ENCODE measurements at places on chromosomes 1 and 21. TPM values are rescaled to one million over a fixed set of nuclear protein-coding genes. Genes with fewer than 3 reads are reported as not detected.

- H3K4me3 ChIP-seq, result no peak overlapping the region
- H3K36me3 ChIP-seq, result no peaks in the 10 kb centered on the region
- DNase-seq, result no peak
- no peak overlapping the region for H3K27ac ChIP-seq
- no peaks in the 10 kb centered on the region for H3K4me1 ChIP-seq
Observed at GRCh38 chr1:84347932-84348555, 46.5 kb downstream of the SAMD13 start.

DNA sequence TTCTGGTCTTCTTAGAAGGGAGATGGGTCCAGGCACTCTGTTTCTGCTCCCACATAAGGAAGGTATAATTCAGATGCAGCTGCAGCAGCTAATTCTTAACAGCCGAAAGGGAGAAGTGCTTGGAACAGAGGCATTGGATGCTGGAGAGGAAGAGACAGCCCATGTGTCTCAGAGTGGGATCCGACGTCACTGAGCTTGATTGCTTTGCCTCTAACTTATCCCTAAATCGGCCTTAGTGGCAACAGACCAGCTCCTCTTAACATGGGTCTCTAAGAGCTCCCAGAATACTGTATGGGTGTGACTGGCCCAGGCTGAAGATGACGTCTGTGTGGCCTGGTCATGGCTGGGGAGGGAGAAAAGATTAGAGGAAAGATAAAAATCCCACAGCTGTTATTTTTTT lies 40.7 kb upstream of the KCND3 start:
- DNase-seq, result no peak
- H3K4me1 ChIP-seq, result no peaks in the 10 kb centered on the region
- no peak overlapping the region for H3K27ac ChIP-seq
- no peaks in the 10 kb centered on the region for H3K36me3 ChIP-seq
- H3K27me3 ChIP-seq, result no peaks in the 10 kb centered on the region

GRCh38 chr1:81446000-81446669 lies 354.6 kb upstream of the ADGRL2 start:
- H3K36me3 ChIP-seq, result no peaks in the 10 kb centered on the region
- H3K4me3 ChIP-seq, result no peak overlapping the region
- no peaks in the 10 kb centered on the region for H3K4me1 ChIP-seq
- no peaks in the 10 kb centered on the region for H3K27me3 ChIP-seq

DNA sequence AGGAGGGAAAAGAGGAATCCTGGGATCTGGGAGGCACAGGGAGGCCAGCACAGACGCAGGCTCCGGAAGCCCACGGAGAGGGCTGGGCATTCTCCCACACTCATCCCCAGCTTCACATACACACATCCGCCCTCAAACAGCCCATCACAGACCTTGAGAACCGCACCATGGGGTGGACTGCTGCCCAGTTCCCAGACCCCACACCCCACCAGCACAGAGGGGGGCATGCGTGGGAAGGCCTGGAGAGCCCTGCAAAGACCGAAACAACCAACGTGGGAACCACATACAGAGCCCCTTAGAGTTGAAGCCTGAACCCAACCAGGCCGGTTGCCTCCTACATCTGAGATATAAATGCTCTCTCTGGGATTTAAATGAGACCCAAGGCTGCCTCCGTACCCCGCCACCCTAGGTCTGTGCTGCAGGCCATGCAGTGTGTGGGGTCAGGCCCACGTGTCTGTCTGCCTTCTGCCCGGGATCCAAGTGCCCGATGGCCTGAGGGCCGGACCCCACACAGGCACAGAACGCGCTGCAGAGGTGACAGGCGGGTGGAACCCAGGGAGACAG lies 126.2 kb upstream of the COL6A1 start:
- no peak overlapping the region for H3K27ac ChIP-seq
- no peak for DNase-seq
- no peaks in the 10 kb centered on the region for H3K27me3 ChIP-seq
- no peaks in the 10 kb centered on the region for H3K36me3 ChIP-seq
- H3K4me1 ChIP-seq, result no peaks in the 10 kb centered on the region

GRCh38 chr1:65264197-65264929 lies 45.0 kb upstream of the DNAJC6 start:
- H3K36me3 ChIP-seq, result no peaks in the 10 kb centered on the region
- peaks cover 14% of the 10 kb centered on the region for H3K4me1 ChIP-seq
- H3K27me3 ChIP-seq, result no peaks in the 10 kb centered on the region
- no peak overlapping the region for H3K4me3 ChIP-seq
- DNase-seq, result no peak

Gene FYB2
- total RNA-seq, result not detected

DNA sequence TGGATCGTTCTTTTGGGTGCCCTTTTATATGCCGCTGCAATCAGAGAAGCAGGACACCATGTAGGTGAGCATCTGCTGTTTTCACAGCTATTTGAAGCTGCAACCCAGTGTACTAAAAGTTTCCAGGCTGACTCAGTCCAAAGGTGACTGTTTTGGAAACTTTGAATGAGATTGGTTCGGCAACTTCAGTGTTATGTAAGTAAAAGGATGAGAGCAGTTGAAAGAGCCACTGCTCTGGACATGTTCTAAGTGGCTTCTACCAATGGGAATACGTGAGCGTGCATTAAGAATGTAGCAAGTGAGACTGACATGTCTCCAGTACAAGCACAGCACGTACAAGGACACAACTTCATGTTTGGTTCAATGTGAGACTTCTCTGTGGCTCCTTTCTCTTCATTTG lies 55.6 kb downstream of the DDR2 start:
- no peak overlapping the region for H3K27ac ChIP-seq
- no peak for DNase-seq
- no peak overlapping the region for H3K4me3 ChIP-seq
- no peaks in the 10 kb centered on the region for H3K4me1 ChIP-seq
- H3K27me3 ChIP-seq, result no peaks in the 10 kb centered on the region
- no peaks in the 10 kb centered on the region for H3K36me3 ChIP-seq

Gene LHX8
- not detected for total RNA-seq

Gene UBE4B
- 40.6 TPM for total RNA-seq

- no peaks in the 10 kb centered on the region for H3K4me1 ChIP-seq
- no peak overlapping the region for H3K4me3 ChIP-seq
- H3K27ac ChIP-seq, result no peak overlapping the region
- peaks cover 7% of the 10 kb centered on the region for H3K27me3 ChIP-seq
- no peak for DNase-seq
Observed at GRCh38 chr1:156616463-156616862, 2.8 kb upstream of the HAPLN2 start.

Gene TCEANC2
- total RNA-seq, result 11.4 TPM

GRCh38 chr1:160623227-160623633 lies 23.6 kb downstream of the SLAMF1 start:
- no peak for DNase-seq
- H3K27me3 ChIP-seq, result no peaks in the 10 kb centered on the region
- no peak overlapping the region for H3K4me3 ChIP-seq
- no peak overlapping the region for H3K27ac ChIP-seq
- H3K36me3 ChIP-seq, result peaks cover 11% of the 10 kb centered on the region

- H3K27ac ChIP-seq, result no peak overlapping the region
- H3K4me1 ChIP-seq, result no peaks in the 10 kb centered on the region
- H3K4me3 ChIP-seq, result no peak overlapping the region
- H3K27me3 ChIP-seq, result no peaks in the 10 kb centered on the region
- DNase-seq, result no peak
Observed at GRCh38 chr1:59378621-59379370, 81.9 kb downstream of the FGGY start.

Gene DIRAS3
- 0.16 TPM for total RNA-seq

GRCh38 chr1:231724876-231725647 lies 98.5 kb downstream of the DISC1 start:
- H3K4me3 ChIP-seq, result no peak overlapping the region
- no peaks in the 10 kb centered on the region for H3K36me3 ChIP-seq
- no peak for DNase-seq
- no peaks in the 10 kb centered on the region for H3K27me3 ChIP-seq
- H3K27ac ChIP-seq, result no peak overlapping the region

GRCh38 chr1:3522564-3523265 lies 68.2 kb downstream of the ARHGEF16 start:
- H3K27me3 ChIP-seq, result no peaks in the 10 kb centered on the region
- no peaks in the 10 kb centered on the region for H3K36me3 ChIP-seq
- H3K4me3 ChIP-seq, result no peak overlapping the region

Gene XKR8
- total RNA-seq, result 7.3 TPM

- DNase-seq, result no peak
- no peaks in the 10 kb centered on the region for H3K27me3 ChIP-seq
- H3K36me3 ChIP-seq, result peaks cover 21% of the 10 kb centered on the region
- no peak overlapping the region for H3K4me3 ChIP-seq
- no peak overlapping the region for H3K27ac ChIP-seq
Observed at GRCh38 chr1:12185918-12186678, 19.3 kb downstream of the TNFRSF1B start.

Gene APCS
- not detected for total RNA-seq

Gene RGS4
- not detected for total RNA-seq

Gene C1QA
- total RNA-seq, result 0.22 TPM

DNA sequence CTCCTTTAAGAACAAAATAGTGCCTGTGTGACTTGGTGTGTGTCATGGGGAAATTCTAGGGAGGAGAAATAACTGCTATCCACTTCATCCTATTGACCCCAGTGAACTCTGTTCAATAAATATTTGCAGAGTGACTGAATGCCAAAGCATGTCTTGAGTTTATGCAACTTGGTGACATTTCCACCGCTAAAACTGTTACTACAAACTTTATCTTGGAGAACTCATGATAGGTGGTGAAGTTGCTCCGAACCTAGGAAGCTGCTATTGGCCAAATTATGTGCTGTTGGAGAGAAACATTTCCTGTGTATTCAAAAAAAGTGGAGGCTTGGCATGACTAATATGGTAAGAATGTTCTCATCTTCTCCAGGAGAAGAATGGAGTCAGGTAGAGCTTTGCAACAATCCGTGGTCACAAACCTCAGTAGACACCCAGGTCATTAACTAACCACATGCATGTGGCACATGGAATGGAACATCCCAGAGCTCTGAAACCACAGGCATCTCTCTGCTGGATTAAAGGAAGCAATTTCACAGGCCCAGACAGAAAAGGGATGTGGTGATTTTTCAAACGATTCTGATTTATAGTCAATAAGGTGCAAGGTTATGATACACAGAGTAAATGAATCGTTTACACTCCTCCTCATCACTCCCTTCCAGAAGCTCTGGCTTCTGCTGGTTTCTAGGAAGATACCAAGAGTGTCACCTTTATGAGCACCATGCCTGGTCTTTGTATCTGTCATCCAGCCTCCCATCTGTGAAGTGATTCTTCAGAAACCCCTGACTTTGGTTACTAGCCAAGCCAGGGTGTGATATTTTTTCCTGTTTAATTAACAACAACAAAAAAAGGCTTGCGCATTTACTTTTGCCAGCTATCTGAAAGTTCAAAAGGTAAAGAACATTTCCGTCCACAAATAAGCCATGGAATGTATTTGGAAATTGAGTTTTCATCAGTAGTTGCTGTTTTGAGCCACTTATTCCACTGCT lies 361.1 kb downstream of the TGFB2 start:
- H3K36me3 ChIP-seq, result no peaks in the 10 kb centered on the region
- no peaks in the 10 kb centered on the region for H3K27me3 ChIP-seq
- H3K4me1 ChIP-seq, result no peaks in the 10 kb centered on the region

Gene CCT8
- 415 TPM for total RNA-seq

GRCh38 chr1:111696330-111696729 lies 42.9 kb downstream of the INKA2 start:
- peaks cover 6% of the 10 kb centered on the region for H3K4me1 ChIP-seq
- no peaks in the 10 kb centered on the region for H3K27me3 ChIP-seq
- no peak for DNase-seq

Gene ALG6
- 21.2 TPM for total RNA-seq

DNA sequence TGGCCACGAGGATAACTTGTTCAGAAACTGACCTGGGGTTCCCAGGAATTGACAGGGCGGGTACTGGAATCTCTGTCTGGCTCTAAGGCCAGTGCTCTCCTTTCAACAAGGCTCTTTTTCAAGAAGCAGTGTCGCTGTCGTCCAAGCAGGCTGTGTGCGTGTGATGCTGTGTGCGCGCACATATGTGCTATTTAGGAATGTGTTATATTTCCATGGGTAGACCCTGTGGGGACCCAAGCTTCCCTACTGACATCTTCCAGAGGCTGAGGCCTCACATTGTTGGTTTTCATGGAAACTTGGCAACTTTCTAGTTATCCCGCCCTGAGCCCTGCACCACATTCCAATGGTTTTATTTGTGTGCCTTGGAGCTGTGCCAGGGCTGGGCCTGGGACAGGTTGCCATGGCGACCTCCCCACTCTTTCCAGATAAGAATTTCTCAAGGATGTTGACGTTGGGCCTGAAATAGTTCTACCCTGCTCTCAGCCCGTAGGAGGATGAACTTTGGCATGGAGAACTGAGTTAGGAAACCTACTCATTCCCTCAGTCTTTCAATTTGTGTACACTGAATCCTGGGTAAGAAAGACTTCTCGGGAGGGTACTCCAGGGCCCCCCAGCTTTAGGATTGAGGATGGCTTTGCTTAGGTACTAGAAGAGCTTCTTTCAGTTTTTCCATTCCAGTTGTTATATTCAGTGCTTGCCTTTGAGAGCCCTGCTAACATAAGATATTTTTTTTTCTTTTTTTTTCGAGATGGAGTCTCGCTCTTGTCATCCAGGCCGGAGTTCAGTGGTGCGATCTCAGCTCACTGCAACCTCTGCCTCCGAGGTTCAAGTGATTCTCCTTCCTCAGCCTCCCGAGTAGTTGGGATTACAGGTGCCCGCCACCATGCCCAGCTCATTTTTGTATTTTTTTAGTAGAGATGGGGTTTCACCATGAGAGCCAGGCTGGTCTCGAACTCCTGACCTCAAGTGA lies 38.8 kb upstream of the SRSF10 start:
- no peak overlapping the region for H3K4me3 ChIP-seq
- H3K4me1 ChIP-seq, result no peaks in the 10 kb centered on the region
- H3K36me3 ChIP-seq, result no peaks in the 10 kb centered on the region
- H3K27ac ChIP-seq, result no peak overlapping the region
- no peaks in the 10 kb centered on the region for H3K27me3 ChIP-seq

- H3K36me3 ChIP-seq, result no peaks in the 10 kb centered on the region
- H3K4me3 ChIP-seq, result no peak overlapping the region
- no peaks in the 10 kb centered on the region for H3K27me3 ChIP-seq
- no peak overlapping the region for H3K27ac ChIP-seq
Observed at GRCh38 chr1:62726011-62726442, 37.8 kb upstream of the DOCK7 start.

GRCh38 chr1:53550201-53550741 lies 91.1 kb downstream of the DMRTB1 start:
- H3K4me1 ChIP-seq, result no peaks in the 10 kb centered on the region
- H3K27ac ChIP-seq, result no peak overlapping the region
- no peak overlapping the region for H3K4me3 ChIP-seq

Gene OLIG2
- total RNA-seq, result not detected

- H3K36me3 ChIP-seq, result no peaks in the 10 kb centered on the region
- no peak overlapping the region for H3K4me3 ChIP-seq
- DNase-seq, result no peak
- H3K4me1 ChIP-seq, result no peaks in the 10 kb centered on the region
Observed at GRCh38 chr1:79817031-79817560, 810.6 kb upstream of the ADGRL4 start.

Gene CHD1L
- 51.2 TPM for total RNA-seq

GRCh38 chr1:185425163-185425562 lies 108.1 kb upstream of the IVNS1ABP start:
- H3K27ac ChIP-seq, result no peak overlapping the region
- no peaks in the 10 kb centered on the region for H3K27me3 ChIP-seq
- H3K36me3 ChIP-seq, result no peaks in the 10 kb centered on the region
- H3K4me1 ChIP-seq, result peaks cover 14% of the 10 kb centered on the region
